ENCODE measurements at places on chromosomes 16 and 17.

GRCh38 chr17:30517786-30518185, 40.6 kb downstream of the GOSR1 start:
- no peak for DNase-seq

DNA sequence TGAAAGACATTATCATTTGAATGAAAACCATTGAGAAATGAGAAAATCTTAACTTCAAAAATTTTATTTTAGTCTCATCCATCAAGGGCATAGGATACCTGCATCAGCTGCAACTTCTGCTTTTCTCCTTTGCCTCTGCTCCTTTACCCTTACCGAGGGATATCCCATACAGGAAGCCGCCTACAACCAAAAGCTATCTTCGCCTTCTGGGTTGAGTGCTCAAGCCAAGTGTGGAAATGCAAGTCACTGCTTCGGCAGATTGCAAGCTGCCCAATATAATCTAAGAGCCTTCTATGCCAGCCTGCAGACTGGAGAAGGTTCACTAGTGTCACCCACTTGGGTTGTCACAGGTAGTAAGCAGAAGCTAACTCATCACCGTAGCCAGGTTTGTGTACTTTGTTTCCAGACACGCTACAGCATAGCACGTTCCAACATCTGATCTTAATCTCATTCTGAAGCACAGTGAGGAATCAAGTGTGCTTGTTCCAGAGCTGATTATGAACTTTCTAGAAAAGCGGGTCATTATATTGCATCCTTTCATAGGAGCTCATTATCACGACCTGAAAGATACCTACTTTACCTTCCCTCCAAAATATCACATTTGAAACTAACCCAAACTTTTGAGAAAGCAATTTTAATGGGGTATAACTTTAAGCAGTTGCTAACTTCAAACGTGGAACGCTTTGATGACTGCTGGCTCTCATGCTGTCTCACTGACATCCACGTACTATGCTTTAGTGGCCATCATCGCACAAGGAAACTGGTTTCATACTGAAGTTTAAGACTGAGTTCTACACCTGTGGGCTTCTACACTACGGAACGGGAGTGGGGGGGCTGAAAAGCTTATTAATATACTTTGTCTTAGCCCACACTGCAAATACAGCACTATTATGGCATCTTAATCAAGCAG, 8.0 kb upstream of the UNK start:
- DNase-seq = no peak

GRCh38 chr16:66366433-66367299, at the start of gene CDH5:
TSS of gene CDH5 (plus strand) at chr16:66366691. CDS start at chr16:66379338, 12,647 bp downstream.
- no peak for DNase-seq

DNA sequence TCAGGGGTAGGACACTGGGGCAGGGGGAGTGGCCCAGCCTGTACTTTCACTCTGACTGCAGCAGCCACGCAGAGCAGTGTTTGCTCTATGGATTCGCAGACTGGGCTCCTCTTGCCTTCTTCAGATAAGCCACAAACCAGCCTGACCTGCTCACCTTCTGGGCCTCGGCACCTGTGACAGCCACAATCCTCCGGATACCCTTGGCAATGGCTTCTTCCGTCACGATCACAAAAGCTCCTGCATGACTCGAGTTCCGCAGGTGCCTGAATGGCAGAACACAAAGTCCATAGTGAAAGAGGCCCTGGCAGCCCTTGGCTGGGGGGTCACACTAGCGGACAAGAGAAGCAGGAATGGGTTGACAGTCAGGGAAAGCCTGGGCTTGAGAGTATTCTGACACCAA, 3.8 kb upstream of the EXOSC6 start:
- peak; percentile 62 for DNase-seq

DNA sequence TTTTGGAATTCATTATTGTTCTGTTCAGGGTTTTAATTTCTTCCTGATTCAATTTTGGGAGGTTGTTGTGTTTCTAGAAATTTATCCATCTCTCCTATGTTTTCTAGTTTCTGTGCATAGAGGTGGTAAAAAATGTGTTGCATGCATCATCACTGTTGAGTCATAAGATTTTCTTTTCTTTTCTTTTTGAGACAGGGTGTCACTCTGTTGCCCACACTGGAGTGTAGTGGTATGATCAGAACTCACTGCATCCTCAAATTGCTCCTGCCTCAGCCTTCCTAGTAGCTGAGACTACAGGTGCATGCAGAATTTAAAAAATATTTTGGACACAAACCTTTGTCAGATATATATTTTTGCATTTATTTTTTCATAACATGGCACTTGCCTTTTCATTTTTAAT, 184.8 kb downstream of the BCAS3 start:
- DNase-seq = no peak

DNA sequence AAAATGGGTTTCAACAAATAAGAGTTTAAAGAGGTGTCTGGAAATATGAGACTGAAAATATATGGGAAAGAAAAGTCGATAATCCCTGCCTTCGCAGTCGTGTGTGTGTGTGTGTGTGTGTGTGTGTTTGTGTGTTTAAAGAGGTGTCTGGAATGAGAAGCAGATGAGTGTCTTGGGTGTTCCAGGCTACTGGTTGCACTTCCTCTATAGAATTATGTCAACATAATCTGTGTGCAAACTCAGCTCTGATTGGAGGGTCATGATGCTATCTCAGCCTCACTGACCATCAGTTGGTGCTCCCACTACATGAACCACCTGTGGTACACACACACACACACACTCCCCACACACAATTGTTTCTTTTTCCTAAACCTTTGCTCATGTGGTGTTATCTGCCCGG, 347.3 kb downstream of the NPIPA8 start:
- no peak for DNase-seq

DNA sequence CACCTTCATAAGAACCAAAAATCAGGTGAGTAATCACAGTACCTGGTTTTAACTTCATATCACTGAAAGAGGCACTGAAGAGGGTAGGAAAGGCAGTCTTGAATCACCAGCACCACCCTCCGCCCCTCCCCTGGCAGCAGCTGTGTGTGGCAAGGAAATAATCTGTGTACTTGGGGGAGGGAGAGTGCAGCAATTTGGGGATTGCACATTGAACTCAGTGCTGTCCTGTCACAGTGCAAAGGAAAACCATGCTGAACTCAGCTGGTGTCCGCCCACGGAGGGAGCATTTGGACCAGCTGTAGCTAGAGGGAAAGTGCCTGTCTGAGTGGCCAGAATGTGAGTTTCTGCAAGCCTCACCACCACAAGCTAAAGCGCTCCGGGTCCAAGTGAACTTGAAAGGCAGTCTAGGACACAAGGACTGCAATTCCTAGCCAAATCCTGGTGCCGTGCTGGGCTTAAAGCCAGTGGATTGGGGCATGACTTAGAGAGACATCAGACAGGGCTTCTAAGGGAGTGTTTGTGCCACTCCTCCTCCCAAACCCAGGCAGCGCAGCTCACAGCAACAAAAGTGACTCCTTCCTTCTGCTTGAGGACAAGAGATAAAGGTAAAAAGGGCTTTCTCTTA, 39.7 kb upstream of the ALDH3A1 start:
- DNase-seq = no peak

DNA sequence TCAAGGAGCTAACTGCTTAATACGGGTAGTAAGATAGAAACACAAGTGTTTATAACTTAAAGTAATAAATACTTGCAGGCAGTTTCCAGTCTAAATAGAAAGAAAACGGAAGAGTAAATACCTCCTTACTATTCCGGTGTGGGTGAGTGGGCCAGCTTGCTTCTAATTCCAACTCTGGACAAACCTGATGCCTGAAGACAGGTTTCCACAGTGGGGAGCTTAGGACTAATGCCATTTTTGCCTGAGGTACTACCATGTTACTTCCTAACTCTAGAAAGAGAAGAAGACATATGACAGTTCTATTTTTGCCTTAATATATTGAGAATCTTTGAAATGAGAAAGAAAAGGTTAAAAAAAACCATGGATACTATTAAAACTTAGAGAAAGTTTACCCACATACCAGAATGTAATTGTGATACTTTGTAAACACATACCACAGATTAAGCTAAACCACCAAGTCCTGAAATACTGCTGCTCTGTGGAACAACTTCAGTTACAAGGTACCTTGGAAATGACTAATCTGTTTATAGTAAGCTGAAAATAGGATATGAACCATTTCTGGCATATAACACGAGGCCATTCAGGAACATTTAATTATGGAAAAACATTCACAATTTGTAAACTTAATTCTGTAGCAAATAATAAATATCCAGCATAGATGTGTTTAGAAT, 70.2 kb downstream of the ZZEF1 start:
- no peak for DNase-seq

- no peak for DNase-seq
Measured at GRCh38 chr17:37726891-37727675, 17.8 kb downstream of the HNF1B start.

DNA sequence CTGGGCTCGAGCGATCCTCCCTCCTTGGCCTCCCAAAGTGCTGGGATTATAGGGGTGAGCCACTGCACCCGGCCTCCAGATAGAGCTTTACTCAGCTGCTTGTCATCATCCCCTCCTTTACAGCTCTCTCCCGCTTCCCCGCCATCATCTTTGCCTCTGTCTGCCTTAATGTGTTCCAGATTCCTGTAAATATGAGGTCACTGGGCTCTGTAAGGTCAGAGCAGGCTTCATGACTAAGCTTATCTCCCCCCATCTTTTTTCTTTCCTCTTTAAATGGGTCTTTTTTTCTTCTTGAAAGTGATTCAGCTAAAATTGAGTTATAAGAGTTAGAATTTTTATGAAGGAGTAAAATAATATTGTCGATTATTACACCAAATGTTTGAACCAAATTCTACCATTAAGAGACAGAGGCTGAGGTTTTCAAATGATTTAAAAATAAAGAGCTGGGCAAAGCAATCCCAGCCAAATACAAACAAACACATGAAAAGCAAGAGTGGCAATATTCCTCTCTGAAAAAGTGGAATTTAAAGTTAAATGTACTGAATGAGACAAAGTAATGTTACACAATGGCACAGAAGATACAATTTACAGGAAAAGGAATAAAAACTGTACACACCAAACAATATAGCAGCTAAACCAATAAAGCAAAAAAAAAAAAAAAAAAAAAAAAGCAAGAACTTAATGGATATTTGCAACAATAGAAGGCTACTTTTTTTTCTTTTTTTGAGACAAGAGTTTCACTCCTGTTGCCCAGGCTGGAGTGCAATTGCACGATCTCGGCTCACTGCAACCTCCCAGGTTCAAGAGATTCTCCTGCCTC, 62.1 kb downstream of the CRISPLD2 start:
- DNase-seq = no peak

DNA sequence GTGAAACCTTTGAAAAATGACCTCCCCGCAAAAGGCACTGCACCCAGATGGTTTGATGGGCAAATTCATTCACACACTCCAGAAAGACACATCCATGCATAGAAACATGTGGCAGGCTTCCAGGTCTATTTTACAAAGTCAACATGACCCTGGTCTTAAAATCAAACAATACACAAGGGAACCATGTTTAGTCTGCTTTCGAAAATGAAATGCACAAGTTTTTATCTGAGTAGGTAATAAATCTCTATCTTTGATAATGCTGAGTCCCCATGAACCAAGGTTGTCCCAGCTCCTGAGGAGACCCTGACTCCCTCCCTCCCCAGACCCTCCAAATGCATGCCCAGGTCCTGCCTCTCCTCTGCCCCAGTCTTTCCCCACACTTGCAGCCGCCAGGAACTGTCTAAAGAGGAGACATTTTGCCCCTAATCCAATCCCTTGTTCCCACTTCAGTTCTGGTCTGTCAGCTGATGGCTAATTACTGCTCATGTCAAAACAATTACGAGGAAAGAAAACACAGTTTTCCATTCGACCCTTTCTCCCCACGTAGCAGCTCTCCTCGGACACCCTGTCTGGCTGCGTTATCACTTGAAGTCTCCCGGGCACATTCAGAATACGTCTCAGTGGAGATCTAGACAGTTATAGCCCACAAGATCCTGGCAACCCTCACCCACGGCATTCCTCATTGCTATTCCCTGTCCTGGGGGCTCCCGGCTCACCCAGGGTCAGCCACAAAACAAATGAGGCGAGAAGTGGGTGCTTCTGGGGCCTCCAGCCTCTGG, 68.8 kb upstream of the RCVRN start:
- DNase-seq = no peak

DNA sequence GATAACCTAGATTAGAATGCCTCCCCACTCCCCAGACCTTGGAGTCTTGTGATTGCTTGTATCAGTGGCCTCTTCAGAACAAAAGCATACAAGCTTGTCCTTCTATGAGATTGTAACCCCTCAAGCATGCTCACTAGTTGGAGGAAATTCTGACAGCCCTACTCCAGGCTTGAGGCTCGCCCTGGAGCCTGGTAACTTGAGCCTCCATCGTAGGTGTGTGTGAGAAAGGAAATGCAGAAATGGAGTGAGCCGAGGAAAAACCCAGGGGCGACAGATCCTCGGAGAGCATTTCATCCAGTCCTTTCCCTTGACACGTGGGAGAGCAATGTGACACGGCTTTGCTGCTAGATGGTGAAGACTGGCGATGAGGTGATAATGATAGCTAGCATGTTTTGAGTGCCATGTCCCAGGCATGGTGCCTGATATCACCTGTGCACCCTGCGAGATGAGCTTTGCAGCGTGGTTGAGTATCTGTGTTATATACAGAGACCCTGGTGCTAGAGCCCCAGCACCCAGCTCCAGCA, 31.2 kb downstream of the GNAO1 start:
- DNase-seq = no peak

DNA sequence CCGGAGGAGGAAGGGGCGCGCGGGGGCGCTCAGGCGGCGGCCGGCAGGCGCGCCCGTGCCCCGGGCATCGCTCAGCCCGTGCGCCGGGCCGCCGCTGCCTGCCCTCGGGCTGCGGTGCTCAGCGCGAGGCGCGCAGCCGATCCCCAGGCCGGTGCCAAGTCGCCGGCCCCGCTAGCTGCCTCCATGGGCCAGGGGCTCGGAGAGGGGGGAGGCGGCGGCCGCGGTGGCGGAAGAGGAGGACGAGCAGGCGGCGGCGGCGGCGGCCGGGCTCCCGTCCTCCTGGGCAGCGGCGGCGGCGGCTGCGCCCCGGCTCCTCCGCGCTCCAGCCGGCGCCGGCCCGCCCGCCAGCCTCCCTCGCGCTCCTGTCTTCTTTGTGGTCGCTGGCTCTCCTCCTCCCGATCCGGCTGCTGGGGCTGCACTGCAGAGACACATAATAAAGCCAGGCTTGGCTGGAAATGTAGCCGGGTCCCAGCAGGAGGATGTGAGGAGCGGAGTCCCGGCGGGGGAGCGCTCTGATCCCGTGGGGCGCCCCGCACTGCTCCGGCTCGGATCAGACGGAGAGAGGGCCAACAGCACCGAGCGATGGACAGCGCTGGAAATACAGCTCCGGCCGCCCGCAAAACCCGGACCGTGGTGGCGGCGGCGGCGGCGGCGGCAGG, 889 bp upstream of the ZNF423 start:
- peak; percentile 80 for DNase-seq

Data from Caco-2 (cell line).